ENCODE measurements at places on chromosomes 1 and 21.

DNA sequence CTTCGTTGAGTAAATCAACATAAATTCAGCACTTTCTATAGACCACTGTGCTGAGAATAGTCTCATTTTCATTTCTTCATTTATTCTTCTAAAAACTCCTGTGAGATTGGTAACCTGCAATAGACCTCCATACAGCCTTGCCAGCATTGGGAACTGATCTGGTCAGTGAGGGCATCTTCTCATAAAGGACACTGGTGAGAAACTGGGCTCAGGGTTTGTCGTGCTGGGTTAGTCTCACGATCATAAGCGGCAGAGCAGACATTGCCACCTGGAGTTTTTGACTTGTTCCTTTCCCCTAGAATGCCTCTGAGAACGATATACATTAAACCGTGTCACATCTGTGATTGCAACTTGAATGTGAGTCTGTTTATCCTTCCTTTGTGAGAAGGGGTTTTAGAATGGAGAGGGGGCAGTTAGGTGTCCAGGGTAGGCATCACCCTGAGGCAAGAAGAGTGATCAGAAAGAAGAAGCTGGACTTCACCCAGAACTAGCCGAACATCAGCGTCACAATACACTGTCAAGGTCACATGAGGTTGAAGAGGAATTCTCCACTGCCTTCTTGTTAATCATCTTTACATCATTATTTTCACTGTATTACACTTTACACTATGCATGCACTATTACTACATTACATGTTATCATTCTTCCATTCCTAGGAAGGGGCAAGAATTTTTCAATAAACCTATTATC is 1.4 kb upstream of the TTLL7 start:
- DNase-seq = no peak

- DNase-seq = no peak
These were observed 3.0 kb downstream of the FNDC5 start for GRCh38 chr1:32867671-32868070.

DNA sequence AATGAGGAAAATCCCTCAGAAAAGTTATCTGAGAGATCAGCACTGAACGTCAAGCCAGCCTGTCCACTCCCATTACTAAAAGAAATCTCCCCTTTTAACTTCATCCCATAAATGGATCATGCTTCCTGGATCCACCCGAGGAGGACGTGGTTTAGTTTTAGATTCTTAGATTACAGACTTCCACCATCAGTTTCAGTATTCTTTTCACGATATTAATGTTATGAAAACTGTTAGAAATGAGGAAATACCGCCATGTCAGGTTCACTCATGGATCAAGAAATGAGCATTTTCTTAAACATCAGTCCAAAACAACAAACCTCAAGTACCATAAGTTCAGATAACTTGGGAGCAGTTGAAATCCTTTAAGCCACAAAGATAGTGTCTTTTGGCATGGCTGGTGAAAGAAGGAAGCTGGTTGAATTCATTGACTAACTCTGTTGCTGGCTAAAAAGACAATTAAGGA is 49.8 kb downstream of the NFIA start:
- no peak for DNase-seq

DNA sequence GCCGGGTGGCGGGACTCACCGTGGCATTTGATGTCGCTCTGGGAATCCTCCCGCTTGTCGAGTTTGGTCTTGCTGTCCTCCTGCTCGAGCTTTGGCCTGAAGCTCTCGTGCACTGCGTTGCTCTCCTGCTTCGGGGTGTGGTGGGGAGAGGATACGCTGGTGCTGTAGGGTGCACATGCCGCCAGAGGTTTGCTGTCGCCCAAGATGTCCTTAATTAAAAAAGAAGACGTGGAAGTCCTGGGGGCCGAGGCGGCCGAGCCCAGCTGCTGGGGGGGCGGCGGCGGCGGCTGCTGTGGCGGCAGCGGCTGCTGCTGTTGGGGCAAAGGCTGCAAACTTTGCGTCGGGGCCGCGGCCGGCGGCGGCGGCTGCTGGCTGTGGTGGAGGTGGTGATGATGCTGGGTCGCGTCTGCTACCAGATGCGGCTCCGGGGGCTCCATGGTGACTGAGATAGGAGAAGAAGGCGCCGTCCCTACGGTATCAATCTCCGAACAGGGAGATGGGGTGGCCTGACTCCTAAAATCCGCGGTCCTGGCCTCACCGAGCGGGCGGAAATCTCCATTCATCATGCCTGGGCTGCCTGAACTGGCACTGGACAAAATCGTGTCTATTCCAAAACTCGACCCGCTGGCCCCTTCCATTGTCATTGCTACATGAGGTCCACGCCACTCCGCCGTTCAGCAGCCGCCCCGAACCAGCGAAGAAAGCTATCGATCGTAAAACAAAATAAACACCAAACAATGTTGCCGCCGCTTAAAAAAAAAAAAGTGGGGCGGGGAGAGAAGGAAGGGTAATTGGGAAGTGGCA is at the start of gene BARHL2:
Gene BARHL2 (minus strand): TSS at position 751 of the 804 bp plus-strand sequence. CDS start 107 bp downstream, at position 644.
- no peak for DNase-seq

GRCh38 chr1:87246436-87246835 is 82.2 kb upstream of the LMO4 start:
- DNase-seq = no peak

DNA sequence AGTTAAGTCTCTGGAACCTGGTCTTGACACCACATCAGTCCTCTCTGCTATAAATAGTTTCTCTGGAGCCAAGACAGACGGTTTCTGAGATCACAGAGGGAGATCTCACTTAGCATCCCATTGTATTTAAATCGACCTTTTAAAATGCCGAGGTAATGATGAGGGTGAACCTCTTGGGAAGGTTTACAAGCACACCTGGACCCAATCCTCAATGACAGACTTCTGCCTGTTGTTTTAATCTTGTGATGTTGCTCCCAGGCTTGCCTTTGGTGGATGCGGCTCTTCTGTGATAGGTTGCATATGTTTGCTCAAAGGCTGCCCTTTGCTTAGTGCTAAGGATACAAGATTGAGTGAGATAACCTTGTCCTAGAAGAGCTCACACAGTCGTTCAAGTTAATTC is 104.6 kb upstream of the L1TD1 start:
- no peak for DNase-seq

DNA sequence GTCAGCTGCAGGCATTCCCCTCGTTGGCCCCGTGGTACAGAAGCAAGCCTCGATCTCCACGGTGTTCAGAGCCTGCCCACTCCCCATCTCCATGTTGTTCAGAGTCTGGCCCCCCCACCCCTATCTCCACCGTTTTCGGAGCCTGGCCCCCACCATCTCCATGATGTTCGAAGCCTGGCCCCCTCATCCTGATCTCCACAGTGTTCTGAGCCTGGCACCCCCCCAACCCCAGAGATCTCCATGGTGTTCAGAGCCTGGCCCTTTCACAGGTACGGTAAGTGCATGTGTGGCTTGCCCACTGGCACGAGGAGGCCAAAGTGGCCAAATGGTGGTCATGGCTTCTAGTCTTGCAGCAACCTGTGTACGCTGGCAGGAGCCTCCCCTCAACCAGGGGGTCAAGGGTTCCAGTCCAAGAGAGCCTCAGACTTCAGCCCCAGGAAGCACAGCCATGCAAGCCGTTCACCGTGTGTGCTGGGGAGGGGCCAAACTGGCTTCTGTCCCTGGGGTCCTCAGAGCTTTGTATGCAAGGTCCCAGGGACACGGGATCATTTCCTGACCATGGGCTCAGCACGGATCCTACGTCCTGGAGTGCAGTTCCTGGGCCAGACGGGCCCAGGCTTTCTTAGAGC is 13.3 kb upstream of the PCBP3 start:
- DNase-seq = no peak

GRCh38 chr1:31957701-31958674 is 19.8 kb upstream of the PTP4A2 start:
- peak; percentile 21 for DNase-seq

DNA sequence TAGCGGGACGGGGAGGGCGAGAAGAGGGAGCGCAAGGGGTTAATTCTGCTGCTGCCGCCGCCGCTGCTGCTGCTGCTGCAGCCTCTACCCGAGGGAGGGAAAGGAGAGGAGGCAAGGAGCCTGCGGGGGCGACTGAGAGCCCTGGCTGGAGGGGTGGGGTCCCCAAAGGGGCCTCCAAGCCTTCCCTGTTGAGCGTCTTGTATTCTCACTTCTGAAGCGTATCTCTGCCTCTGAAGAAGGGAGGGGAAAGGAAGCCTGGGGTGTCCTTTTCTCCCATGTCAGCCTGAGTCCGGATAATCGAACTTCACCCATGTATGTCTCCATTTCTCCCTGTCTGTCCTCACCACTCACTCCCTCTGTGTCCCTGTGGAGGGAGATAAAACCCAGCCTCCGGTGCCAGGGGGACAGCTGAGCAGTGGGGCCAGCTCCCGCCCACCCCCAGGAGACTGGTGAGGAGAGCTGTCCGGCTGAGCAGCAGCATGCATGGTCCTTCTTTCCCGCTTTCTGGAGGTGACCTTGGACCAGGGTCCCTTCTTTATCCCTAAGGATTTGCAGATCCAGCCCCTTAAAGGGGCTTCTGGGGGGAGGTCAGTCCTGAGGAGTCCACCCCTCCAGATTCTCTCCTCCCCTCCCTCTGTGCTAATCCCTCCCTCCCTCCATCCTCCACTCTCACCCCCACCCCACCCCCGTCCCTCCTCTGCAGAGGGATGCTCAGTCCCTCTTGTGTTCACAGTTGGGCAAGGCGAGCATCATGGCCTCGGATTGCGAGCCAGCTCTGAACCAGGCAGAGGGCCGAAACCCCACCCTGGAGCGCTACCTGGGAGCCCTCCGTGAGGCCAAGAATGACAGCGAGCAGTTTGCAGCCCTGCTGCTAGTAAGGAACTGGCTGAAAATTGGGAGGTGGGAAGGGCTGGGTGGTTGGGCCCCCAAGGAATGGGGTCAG is 1.0 kb downstream of the NCDN start:
- no peak for DNase-seq

DNA sequence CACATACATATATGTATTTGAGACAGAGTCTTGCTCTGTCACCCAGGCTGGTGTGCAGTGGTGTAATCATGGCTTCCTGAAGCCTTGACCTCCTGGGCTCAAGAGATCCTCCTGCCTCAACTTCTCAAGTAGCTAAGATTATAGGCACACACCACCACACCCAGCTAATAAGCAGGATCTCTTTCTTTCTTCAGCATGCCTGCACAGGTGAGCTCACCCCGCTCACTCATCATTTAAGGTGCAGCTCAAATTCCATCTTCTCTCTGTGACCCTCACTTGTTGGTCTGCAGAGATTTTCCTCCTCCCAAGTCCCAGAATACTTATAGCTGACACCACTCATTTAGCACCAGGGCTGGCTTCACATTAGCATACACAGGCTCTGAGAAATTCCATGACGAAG is 209.1 kb upstream of the MAP1LC3C start:
- DNase-seq = no peak

- DNase-seq = no peak
These were observed 21.5 kb upstream of the CD2 start for GRCh38 chr1:116732726-116733125.

DNA sequence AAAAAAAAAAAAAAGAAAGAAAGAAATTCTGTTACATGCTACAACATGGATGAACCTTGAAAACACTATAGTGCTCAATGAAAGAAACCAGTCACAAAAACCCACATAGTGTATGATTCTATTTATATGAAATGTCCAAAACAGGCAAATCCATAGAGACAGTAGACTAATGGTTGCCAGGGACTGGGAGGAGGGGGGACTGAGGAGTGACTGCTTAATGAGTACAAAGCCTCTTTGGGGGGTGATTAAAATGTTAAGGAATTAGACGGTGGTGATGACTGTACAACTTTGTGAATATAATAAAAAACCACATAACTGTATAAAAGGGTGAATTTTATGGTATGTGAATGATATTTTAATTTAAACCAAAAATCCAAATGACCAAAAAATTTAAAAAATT is 116.0 kb upstream of the GUCA2B start:
- no peak for DNase-seq

DNA sequence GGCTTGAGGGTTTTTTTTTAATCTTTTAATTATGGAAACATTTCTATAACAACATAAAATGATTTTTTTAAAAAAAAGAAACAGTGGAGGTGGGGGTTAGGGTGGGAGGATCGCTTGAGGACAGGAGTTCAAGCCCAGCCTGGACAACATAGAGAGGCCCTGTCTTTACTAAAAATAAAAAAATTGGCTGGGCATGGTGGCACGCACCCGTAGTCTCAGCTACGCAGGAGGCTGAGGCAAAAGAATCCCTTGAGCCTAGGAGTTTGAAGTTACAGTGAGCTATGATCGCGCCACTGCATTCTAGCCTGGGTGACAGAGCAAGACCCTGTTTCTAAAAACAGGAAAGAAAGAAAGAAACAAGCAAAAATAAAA is 32.2 kb upstream of the RNF11 start:
- DNase-seq = no peak

DNA sequence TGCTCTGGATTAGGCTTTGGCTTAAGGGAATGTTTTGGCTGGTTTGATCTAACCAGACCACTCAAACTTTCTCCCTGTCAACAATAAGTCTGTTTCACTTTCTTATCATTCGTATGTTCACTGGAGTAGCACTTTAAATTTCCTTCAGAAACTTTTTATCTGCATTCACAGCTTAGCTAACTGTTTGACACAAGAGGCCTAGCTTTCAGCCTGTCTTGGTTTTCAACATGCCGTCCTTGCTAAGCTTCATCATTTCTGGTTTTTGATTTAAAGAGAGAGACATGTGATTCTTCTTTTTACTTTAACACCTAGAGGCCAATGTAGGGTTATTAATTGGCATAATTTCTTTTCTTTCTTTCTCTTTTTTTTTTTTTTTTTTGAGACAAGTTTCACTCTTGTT is 14.9 kb upstream of the CYB5R1 start:
- DNase-seq = no peak

DNA sequence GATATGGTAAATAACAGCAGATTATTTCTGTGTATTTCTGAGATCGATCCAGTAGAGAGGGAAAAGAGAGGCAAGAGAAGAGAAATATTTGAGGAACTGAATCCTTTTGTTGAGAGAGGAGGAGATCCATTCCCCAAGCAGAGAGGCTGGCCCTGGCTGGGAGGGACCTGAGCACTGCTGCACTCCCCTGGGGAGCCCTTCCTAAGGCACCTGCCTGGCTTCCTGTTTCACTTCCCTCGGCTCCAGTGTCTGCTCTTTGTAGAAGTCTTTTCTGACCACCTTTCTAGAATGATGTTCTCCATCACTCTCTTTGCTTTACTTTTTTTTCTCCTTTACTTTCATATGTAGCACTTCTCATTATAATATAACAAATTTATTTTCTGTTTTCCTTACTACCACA is 42.3 kb upstream of the SLC6A9 start:
- DNase-seq = no peak

DNA sequence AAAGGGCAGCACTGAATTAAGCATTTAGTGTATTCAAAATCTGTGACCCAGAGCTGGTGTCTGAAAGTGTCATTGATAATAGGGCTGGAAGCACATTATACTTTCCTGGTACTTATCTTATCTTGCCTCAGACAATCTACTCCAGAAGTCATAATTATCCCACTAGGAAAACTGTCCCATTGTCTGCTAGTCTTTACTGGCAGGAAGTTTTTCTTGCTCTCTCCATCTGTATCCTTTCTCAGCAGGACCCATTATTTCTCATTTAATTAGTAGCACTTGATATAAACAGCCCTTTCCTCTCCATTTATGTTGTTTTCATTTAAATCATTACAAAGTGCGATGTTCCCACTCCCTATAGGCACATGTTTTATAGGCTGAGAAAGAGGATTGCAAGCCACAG is 36.5 kb upstream of the BARHL2 start:
- DNase-seq = no peak

GRCh38 chr1:173224949-173225348 is 17.8 kb upstream of the TNFSF4 start:
- no peak for DNase-seq

- no peak for DNase-seq
These were observed at the start of gene SLC6A17 for GRCh38 chr1:110150330-110151174. TSS of gene SLC6A17 (plus strand) at chr1:110150494. CDS start at chr1:110166930, 16,436 bp downstream.

- no peak for DNase-seq
These were observed 127.6 kb upstream of the CTTNBP2NL start for GRCh38 chr1:112268408-112268807.
